ENCODE measurements at places on chromosomes 7 and 10. TPM values are rescaled to one million over a fixed set of nuclear protein-coding genes. Genes with fewer than 3 reads are reported as not detected.

DNA sequence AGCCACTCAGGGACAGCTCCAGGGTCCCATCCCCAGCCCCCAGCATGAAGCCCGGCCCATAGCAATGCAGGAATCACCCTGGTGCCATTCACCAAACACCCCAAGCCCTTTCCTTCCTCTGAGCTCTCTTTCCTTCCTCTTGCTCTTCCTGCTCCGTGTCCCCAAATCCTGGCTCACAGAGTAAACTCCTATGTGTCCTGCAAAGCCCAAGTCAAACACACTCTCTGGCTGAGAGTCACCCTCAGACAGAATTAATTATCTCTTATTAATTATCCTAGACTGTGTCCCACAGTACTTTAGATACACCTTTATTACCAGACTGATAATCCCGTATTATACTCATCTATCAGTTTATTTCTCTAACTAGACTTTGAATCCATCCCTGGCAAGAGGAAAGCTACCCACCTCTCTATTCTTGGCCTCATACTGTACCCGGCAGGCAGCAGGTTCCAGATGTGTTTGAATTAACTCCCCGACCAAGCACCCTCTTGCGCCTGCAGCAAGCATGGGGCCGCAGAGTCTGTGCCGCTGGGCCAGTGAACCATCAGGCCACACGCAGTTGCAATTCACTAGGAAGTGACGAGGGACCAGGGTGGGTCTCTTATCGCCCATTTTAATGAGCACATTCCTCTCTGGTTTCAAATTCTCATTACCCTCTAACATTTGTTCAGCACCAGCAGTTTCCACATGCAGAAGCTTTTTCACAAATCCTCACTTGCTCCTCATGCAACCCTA is 86.7 kb downstream of the PRKAG2 start:
- no peak for DNase-seq

- no peak for DNase-seq
These were observed 58.4 kb upstream of the PCGF5 start for GRCh38 chr10:91162050-91162494.

- DNase-seq = no peak
These were observed 1255.3 kb upstream of the LRRN3 start for GRCh38 chr7:109835577-109835976.

DNA sequence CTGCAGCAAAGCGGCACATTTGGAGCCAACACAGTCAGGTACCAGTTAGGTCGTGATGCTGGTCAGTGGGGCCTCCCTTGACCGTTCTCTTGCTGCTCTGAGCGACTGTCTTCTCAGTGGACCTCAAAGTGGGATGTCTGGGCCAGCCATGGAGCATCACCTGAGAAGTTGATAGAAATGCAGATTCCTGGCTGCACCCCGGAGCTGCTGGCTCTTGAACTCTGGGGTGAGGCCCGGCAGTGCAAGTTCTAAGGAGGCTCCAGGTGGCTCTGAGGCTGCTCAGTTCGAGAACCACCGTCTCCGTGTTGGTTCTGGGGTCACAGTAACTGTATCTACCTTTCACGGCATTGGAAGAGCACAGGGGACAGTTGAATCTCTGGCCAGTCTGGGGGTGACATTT is 147.5 kb downstream of the WDR37 start:
- no peak for DNase-seq

DNA sequence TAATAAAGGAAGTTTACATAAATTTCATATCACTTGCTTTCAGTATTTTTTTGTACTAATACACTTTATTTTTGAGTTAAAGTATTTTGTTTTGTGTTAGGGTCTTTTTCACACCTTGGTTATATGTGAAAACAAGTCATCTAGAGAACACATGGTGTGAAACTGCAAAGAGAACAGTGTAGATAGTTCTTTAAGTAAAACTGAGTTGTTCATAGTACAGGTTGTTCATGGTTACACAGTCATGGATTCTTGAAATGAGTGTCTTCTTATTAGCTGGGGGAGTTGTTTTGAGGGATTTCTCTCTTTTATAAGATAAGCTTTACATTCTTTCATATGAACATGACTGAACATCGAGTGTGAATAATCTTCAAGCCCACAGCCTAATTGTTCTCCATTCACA is 244.2 kb downstream of the THSD7A start:
- DNase-seq = no peak

GRCh38 chr7:134694299-134694698 is 47.6 kb downstream of the BPGM start:
- DNase-seq = no peak

DNA sequence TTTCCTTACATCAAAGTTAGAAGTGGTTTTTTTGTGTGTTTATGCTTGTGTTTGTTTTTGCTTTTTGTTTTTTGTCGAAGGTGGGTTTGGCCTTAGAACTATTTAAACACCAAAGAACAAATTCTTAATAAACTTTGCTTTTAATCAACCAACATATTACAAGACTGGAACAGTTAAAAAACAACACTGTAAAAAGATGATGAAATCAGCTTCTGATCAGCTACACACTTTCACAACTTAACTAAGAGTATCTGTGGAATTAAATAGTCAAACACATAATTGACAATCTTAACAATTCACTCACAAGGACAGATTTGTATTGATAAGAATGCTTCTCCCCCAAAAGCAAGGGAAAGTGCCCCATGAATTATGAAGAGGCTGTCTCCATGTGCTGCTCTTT is 58.8 kb downstream of the MRPL32 start:
- no peak for DNase-seq

The SERPINE1 gene
- polyA plus RNA-seq = 7.1 TPM

The ASB15 gene
- 3.9 TPM for polyA plus RNA-seq

The ZSCAN25 gene
- polyA plus RNA-seq = 11.9 TPM
